Stimulated activated CD4-positive, alpha-beta T cell treated with anti-CD3 and anti-CD28 coated beads, Interleukin-1b, Interleukin-23, amount 100 ng/mL, for 48 hours (primary cell): ENCODE measurements at places on chromosomes 3 and 15.

DNA sequence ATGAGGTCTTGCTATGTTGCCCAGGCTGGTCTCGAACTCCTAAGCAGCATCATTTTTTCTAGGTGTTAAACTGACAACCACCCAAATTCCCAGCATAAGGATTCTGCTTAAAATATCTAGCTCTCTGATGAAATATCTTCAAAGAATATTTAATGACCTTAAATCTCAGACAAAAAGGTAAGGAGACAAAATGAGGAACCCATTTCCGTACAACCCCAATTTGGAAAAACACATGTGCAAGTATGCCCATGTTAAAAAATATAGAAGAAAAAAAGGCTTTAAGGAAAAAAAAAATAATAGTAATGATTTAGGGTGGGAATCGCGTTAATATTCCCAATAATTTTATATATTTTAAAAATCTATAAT is 1.4 kb upstream of the SACM1L start:
- no peak for DNase-seq

DNA sequence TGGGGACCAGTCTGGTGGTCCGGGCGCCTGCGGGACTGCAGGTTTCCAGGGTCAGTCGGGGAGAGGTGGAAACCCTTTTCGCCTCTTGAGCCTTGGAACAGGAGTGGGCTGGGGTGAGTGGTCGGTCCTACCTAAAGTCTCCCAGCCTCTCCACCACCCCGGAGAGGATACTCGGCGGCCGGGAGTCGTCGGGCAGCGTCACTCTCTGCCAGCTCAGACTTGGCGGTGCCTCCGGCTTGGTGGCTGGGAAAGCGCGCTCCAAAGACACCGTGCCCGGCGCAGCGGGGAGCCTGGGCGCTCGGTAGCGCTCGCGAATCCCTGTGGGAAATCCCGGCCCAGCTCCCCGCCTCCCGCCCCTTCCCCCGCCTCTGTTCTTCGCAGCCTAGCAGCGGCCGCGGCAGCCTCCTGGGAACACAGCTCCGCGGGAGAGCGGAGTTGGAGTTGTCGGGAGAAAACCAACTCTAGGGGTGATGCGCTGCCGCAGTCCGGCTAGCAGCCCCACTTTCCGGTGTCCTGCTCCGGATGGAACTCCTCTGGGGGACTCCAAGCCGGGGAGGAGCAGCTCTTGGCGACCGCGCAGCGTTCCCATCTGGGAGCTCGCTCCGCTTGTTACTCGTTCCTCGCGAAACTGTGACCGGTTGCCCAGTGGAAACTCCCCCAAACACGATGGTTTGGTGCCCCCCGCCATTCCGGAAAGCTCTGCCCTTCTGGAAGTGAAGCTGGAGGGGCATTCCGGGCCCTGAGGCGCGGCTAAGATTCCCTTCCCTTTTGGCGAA is 1.4 kb downstream of the EPHB1 start:
- DNase-seq, result no peak

GRCh38 chr15:80709542-80709941 is 14.4 kb downstream of the ABHD17C start:
- no peak for DNase-seq

- no peak for DNase-seq
These were observed 155.6 kb upstream of the GOLIM4 start for GRCh38 chr3:168251371-168251770.

- no peak for DNase-seq
These were observed 108.3 kb downstream of the TOP2B start for GRCh38 chr3:25556447-25556846.

DNA sequence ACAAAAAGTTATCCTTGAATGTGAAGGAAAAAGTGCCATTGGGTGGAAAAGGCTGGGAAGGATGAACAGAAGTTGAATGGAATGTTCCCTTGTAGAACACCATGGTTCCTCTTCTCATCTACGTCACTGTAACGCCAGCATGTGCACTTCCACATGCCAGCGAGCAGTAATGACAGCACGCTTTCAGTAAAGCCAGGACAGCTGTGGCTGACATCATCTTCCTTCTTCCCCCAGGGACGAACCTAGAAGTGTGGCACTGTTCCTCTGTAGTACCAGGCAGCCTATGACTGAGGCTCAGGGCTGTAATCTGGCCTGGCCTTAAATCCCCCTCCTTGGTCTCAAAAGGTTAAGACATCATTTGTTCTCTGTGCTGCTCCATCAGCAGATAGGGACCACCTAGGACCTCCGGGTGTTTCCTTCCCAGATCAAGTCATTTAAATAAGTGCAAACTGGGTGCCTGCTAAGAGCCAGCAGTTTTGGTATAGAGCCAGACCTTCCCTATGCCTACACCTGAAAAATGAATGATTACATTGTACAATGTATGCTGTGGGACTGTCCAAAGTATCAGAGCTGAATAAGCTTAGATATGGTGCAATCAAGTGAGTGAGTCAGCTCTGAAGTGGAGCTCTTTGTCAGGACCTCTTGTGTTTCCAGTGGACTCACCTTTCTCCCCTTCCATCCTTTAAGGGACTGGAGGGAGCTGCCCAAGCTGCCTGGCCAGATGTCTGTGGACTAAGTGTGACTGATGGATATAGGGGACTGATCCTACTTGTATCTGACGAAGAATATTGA is 5.6 kb upstream of the SRPRB start:
- DNase-seq, result no peak

- no peak for DNase-seq
These were observed 168.3 kb upstream of the TGFBR2 start for GRCh38 chr3:30438126-30438525.

GRCh38 chr3:172065967-172066762 is 26.8 kb downstream of the FNDC3B start:
- DNase-seq, result no peak

DNA sequence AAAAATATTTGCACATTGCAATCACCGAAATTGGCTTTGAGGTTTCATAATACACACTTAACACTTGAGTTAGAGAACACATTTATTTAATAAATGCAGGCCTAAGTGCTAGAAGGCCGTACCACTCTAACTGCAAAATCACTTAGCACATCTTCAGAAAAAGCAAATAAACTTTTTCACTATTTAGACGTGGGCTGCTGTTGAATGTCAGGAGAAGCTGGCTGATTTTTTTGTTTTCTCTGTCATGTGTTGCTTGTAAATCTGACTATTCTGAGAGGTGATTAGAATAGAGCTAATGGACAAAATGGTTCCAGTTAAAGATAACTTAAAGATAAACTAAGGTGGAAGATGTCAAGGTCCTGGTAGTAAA is 265.1 kb downstream of the FOXP1 start:
- no peak for DNase-seq

- no peak for DNase-seq
These were observed 21.3 kb upstream of the GATM start for GRCh38 chr15:45399381-45400212.

DNA sequence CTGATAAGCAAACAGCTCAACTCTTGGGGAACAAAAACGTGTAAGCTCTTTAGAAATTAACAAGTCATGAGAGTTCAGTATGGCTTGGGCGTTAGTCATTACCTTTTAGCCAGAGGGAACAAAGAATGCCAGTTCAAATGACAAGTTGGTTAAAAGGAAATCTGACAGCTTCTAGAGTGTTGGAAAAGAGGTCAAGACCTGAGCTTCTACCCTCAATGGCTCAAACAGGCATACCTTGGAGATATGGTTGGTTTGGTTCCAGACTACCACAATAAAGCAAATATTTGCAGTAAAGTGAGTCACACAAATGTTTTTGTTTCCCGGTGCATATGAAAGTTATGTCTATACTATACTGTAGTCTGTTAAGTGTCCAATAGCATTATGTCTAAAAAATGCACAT is 136.1 kb downstream of the CACNA1D start:
- DNase-seq, result no peak

- no peak for DNase-seq
These were observed 27.6 kb downstream of the ALS2CL start for GRCh38 chr3:46665763-46666452.

- no peak for DNase-seq
These were observed 295.8 kb upstream of the THBS1 start for GRCh38 chr15:39285071-39285470.
